Activated T-cell treated with anti-CD3 and anti-CD28 coated beads, Interleukin-2, amount 50 U/mL, for 72 hours (primary cell): ENCODE measurements at places on chromosomes 5 and 9. TPM values are rescaled to one million over a fixed set of nuclear protein-coding genes. Genes with fewer than 3 reads are reported as not detected.

- no peak overlapping the region for H3K27ac ChIP-seq
- H3K4me3 ChIP-seq = no peak overlapping the region
- no peaks in the 10 kb centered on the region for H3K36me3 ChIP-seq
- H3K4me1 ChIP-seq = no peaks in the 10 kb centered on the region
- peaks cover 26% of the 10 kb centered on the region for H3K27me3 ChIP-seq
Observed at GRCh38 chr5:79005151-79005550, 20.0 kb upstream of the ARSB start.

GRCh38 chr5:77129391-77129990, 42.4 kb upstream of the ZBED3 start:
- H3K36me3 ChIP-seq = no peaks in the 10 kb centered on the region
- H3K4me3 ChIP-seq = no peak overlapping the region
- DNase-seq = peak; percentile 21

- peaks cover 4% of the 10 kb centered on the region for H3K4me1 ChIP-seq
- H3K4me3 ChIP-seq = no peak overlapping the region
Observed at GRCh38 chr5:2131196-2131595, 248.5 kb upstream of the IRX4 start.

DNA sequence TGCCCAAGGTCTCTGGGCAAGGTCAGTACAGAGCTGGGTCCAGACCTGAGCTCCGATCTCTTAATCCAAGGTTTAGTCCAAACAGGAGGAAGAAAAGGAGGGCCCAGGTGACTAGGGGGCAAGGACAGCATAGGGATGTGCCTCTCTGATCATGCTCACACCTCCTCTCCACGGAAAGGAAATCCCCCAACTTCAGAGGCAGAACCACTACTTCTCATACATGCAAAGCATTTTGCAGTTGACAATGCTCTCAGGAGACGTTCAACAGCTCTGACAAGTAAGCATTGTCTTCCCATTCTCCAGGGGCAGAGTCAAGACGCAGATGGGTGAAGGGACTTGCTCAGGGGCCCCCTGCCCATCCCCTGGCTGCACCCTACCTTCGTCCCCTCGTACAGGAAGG, 8.7 kb upstream of the CORO2A start:
- no peaks in the 10 kb centered on the region for H3K36me3 ChIP-seq
- H3K4me3 ChIP-seq = no peak overlapping the region
- H3K27me3 ChIP-seq = no peaks in the 10 kb centered on the region
- DNase-seq = no peak

- no peak overlapping the region for H3K4me3 ChIP-seq
- H3K27me3 ChIP-seq = no peaks in the 10 kb centered on the region
- no peak overlapping the region for H3K27ac ChIP-seq
- H3K4me1 ChIP-seq = peaks cover 18% of the 10 kb centered on the region
- H3K36me3 ChIP-seq = no peaks in the 10 kb centered on the region
- no peak for DNase-seq
Observed at GRCh38 chr9:76600007-76600615, 141.1 kb downstream of the GCNT1 start.

- no peak overlapping the region for H3K4me3 ChIP-seq
- H3K4me1 ChIP-seq = no peaks in the 10 kb centered on the region
- peaks cover 6% of the 10 kb centered on the region for H3K27me3 ChIP-seq
- DNase-seq = no peak
- no peak overlapping the region for H3K27ac ChIP-seq
- no peaks in the 10 kb centered on the region for H3K36me3 ChIP-seq
Observed at GRCh38 chr9:1514776-1515363, 464.7 kb downstream of the DMRT2 start.

DNA sequence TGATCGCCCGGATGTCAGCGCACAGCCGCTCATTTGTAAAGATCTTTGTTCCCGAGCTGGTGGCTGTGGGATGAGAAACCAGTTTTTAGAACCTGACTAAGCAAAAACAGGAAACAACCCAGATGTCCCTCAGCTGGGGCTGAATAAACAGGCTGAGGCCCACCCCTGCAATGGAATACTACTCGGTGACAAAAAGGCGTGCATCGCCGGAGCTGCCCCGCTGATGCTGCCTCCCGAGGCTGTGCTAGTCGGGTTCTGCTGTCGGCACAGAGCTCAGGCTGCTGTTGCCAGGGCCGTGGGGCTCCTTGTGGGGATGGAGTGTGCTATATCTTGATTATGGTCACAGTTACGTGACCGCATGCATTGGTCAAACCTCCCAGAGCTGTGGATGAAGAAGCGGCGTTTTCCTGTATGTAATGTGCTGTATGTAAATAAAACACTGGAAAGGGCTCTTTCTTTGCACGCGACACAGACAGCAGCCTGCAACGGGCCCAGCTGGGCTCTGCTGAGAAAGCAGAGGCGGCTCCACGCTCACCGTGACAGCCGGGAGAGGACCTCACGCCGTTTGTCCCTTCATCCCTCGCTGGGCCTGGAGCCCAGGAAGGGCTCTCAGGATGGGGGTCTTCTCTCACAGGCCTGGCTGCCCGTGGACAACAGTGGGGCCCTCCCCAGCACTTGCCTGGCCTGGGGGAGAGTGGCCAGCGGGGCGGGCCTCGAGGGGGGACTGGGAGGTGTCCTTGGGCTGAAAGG, 51.5 kb upstream of the RNU6ATAC start:
- no peak overlapping the region for H3K27ac ChIP-seq
- H3K4me3 ChIP-seq = no peak overlapping the region
- no peaks in the 10 kb centered on the region for H3K27me3 ChIP-seq

DNA sequence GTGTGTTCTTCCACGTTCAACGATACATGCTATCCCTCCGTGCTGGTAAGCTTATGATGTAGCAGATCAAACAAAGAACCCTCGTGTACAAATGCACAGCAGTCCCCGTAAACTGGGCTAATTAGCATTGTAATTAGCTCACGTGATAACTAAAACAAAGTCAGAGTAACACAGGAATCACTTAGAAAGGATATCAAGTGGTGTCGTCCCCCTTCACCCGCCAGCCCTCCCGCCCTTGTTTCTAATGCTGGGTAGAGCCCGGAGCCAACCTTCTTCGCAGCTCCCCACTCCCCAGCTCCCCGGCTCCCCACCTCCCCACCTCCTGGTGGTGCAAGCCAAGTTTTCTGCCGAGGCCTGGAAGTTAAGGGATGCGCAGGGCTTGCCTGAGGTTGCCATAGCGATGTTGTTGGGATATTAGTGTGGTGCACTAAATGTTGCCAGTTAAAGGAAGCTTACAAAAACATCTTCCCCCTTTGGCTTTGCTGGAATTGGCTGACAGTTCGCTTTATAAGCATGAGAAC, 357.9 kb upstream of the CCNH start:
- DNase-seq = no peak
- H3K4me3 ChIP-seq = no peak overlapping the region
- no peak overlapping the region for H3K27ac ChIP-seq
- no peaks in the 10 kb centered on the region for H3K36me3 ChIP-seq

DNA sequence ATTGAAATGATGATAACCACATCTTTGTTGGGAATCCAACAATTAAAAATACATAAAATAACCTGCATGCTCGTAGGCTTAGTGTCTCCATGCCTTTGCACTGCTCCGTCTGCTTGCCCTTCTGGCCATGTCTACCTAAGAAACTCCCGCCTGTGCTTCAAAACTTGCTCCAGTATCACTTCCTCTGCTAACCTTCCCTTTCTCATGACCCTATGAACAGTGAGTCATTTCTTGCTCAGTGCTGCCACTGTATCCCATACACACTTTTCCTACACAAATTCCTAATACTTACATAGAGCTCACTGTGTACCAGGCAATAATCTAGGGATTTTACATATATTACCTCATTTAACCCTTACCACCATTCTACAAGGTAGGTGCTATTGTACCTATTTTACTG, 33.5 kb downstream of the TMEM245 start:
- no peak overlapping the region for H3K4me3 ChIP-seq
- H3K36me3 ChIP-seq = peaks cover 3% of the 10 kb centered on the region
- H3K27ac ChIP-seq = no peak overlapping the region
- no peaks in the 10 kb centered on the region for H3K4me1 ChIP-seq

GRCh38 chr5:34045996-34046395, 3.0 kb upstream of the C1QTNF3 start:
- H3K4me3 ChIP-seq = no peak overlapping the region
- no peaks in the 10 kb centered on the region for H3K36me3 ChIP-seq
- H3K27ac ChIP-seq = no peak overlapping the region
- DNase-seq = no peak

- H3K27me3 ChIP-seq = peaks cover 13% of the 10 kb centered on the region
- H3K27ac ChIP-seq = no peak overlapping the region
- H3K4me3 ChIP-seq = no peak overlapping the region
- no peak for DNase-seq
- no peaks in the 10 kb centered on the region for H3K4me1 ChIP-seq
- no peaks in the 10 kb centered on the region for H3K36me3 ChIP-seq
Observed at GRCh38 chr9:87381746-87382145, 115.9 kb upstream of the DAPK1 start.

- no peaks in the 10 kb centered on the region for H3K36me3 ChIP-seq
- H3K4me1 ChIP-seq = no peaks in the 10 kb centered on the region
- no peak overlapping the region for H3K4me3 ChIP-seq
- DNase-seq = no peak
- H3K27me3 ChIP-seq = peaks cover 20% of the 10 kb centered on the region
- H3K27ac ChIP-seq = no peak overlapping the region
Observed at GRCh38 chr5:149062371-149063016, 368 bp downstream of the SH3TC2 start.

DNA sequence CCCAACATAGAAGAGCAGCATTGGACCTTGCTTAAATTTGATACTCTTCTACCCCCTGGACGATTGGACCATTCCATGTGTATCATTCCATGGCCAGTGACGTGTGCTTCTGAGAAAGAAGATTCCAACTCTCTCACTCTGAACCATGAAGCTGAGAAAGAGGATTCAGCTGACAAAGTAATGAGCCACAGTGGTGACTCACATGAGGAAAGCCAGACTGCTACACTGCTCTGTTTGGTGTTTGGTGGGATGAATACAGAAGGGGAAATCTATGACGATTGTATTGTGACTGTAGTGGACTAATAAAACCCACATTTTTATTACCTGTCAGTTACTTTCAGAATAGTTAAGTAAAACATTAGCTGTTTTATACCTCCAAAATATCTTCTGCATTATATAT, 7.5 kb downstream of the HSPA5 start:
- peak overlapping the region; percentile 58 for H3K27ac ChIP-seq
- no peaks in the 10 kb centered on the region for H3K27me3 ChIP-seq
- no peak for DNase-seq
- peaks cover 45% of the 10 kb centered on the region for H3K4me1 ChIP-seq
- no peak overlapping the region for H3K4me3 ChIP-seq
- peaks cover 18% of the 10 kb centered on the region for H3K36me3 ChIP-seq

DNA sequence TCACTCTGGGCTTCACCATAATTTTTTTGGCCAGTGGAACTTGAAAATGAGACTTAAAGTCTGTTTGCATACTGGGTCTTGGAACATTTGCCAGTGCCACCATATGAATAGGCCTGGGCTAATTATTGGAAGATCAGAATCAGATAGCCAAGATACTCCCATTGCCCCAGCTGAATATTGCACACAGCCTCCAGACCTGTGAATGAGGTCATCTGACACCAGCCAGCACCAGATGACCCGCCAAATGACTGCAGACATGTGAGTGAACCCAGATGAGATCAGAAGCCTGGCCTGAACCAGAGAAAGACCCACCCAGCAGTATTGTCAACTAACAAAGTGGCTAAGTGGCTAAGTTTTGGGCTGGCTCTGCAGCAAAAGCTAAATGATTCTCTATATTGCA, 220.5 kb upstream of the MPDZ start:
- H3K36me3 ChIP-seq = no peaks in the 10 kb centered on the region
- no peaks in the 10 kb centered on the region for H3K4me1 ChIP-seq
- no peak overlapping the region for H3K4me3 ChIP-seq
- no peaks in the 10 kb centered on the region for H3K27me3 ChIP-seq

- peak overlapping the region; percentile 4 for H3K27ac ChIP-seq
- DNase-seq = no peak
- H3K27me3 ChIP-seq = no peaks in the 10 kb centered on the region
Observed at GRCh38 chr9:121207371-121207940, 5.8 kb upstream of the RAB14 start.

DNA sequence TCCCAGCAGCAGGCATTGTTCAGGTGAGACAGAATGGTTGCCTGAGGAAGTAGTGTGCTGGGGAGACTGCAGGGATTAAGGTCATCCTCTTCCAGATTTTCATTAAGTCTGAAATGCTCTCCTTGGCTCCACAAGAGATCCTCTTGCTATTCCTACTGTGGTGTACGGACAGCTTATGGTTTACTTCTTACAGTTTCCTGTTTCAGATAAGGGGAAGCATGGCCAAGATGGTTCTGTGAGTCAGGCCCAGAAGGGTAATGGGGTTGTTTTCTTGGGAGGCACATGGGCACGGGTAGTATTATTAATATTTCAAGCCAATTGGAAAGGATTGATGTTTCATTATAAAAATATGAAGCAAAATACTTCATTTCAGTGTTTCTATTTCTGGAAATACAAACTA, 42.9 kb downstream of the GLRX start:
- peaks cover 12% of the 10 kb centered on the region for H3K4me1 ChIP-seq
- no peak overlapping the region for H3K27ac ChIP-seq
- no peaks in the 10 kb centered on the region for H3K27me3 ChIP-seq
- no peak overlapping the region for H3K4me3 ChIP-seq

DNA sequence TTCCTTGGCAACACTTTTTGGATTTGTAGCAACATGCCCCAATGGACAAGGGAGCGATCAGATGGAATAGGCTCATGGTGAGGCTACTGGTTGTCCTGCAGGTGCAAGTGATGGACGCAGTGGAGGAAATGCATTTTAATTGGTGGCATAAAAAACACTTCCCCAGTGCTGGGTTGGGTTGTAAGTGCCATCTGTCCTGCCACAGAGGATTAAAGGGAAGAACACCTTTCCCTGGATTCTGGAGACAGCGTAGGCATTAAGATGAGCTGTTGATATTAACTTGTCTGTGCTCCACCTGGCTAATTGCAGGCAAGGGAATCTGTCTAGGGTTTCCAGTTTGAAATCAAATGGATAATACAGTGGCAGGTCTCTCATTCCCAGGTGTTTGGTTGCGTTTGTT, 173.4 kb downstream of the ZNF462 start:
- no peak overlapping the region for H3K4me3 ChIP-seq
- no peak overlapping the region for H3K27ac ChIP-seq
- peaks cover 57% of the 10 kb centered on the region for H3K27me3 ChIP-seq
- peaks cover 4% of the 10 kb centered on the region for H3K36me3 ChIP-seq

GRCh38 chr9:128903871-128904620, 16.7 kb upstream of the PHYHD1 start:
- peak overlapping the region; percentile 19 for H3K27ac ChIP-seq
- H3K27me3 ChIP-seq = no peaks in the 10 kb centered on the region
- H3K36me3 ChIP-seq = no peaks in the 10 kb centered on the region
- peaks cover 55% of the 10 kb centered on the region for H3K4me1 ChIP-seq
- no peak for DNase-seq

ZNF658 gene
- total RNA-seq = 2.3 TPM

DNA sequence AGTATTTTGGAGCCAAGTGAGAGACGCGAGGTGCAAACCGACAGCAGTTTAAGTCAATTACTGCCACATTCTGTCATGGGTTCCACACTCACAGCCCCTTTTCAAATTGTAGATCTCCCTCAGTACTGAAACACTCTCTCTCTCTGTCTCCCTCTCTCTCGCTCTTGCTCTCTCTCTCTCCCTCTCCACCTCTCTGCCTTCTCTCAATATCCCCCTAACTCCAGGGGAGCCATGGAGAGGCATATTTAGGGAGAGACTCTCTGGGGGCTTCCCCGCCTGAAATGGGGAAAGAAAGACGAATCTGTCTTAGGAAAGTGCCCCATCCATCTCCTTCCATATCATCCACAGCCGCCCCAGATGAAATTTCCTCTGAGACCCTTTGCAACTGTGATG, 1.6 kb downstream of the BRINP1 start:
- no peaks in the 10 kb centered on the region for H3K4me1 ChIP-seq
- peaks cover 30% of the 10 kb centered on the region for H3K27me3 ChIP-seq
- no peak overlapping the region for H3K4me3 ChIP-seq
- DNase-seq = no peak
